Activated CD4-positive, alpha-beta T cell treated with anti-CD3 and anti-CD28 coated beads, Interleukin-2, amount 50 U/mL, for 4 hours (primary cell): ENCODE measurements at places on chromosomes 7 and 10.

DNA sequence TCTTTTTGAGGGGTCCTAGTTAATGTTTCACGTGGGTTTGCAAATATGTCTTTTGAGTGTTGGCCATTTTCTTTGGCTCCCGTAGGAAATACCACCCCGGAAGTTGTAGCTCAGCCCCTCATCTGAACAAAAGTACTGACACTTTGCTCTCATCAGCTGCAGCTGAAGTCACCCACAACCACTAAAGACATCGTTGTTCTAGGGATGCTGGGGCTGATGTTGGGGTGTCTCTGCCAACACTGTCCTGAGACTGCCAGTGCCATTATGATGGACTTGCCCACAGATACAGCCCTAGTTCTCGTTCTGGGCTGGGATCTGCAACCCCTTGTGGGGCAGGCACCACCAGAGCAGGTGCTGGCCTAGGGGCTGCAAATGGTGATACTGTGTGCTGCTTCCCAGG lies 82.6 kb upstream of the ARHGAP21 start:
- DNase-seq, result no peak

GRCh38 chr10:76882796-76883195 lies 754.8 kb downstream of the KCNMA1 start:
- no peak for DNase-seq

- DNase-seq, result no peak
These were observed 1221.5 kb upstream of the SORCS1 start for GRCh38 chr10:108385963-108386362.

- no peak for DNase-seq
These were observed 80.4 kb upstream of the NRP1 start for GRCh38 chr10:33414841-33415240.

- DNase-seq, result no peak
These were observed 255.3 kb downstream of the HGF start for GRCh38 chr7:81514546-81514945.

GRCh38 chr7:99209781-99210180 lies 1.9 kb upstream of the KPNA7 start:
- no peak for DNase-seq

DNA sequence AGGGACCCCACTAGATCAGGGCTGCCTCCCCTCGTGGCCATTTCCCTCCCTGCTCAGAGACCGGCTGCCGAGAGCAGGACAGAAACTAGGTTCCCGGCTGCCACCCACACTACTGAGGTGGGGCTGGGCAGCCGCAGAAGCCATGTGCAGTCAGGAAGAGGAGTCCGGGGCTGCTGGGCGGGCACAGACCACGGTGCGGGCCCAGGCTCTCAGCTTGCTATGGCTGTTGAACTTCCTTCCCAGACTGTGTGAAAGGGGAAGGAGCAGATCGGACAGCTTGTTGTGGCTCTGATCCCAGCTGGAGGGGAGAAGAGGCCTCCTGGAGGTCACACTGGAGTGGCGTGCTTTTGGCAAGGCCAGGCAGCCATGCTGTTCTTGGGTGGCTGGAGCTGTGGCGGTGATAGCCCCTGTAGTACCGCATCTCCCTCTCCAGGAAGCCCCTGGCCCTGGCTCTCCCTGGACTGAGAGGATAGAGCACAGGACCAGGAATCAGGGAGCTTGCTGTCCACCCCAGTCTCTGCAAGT lies 56.8 kb downstream of the HK1 start:
- no peak for DNase-seq

- DNase-seq, result no peak
These were observed 192.6 kb upstream of the CCDC6 start for GRCh38 chr10:60098677-60099601.

- no peak for DNase-seq
These were observed 767.0 kb downstream of the LRMDA start for GRCh38 chr10:76198287-76199035.

DNA sequence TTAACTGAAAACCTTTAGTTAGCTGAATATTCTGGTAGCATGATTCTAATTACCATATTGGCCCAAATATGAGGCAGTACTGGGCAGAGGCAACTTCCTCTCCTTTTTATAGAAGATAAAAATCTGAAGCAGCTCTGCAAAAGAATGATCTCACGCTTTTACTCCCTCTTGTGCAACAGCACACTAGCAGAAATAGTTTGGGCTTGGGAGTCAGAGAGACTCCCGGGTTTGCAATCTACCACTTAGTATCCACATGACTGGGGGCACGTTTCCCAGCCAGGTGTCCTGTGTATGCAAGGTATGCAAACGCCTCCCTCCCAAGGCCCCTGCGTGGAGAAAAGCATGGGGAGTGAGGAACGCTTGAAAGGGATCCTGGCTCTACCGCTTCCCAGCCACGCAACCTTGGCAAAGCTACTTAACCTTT lies 47.2 kb upstream of the RHEB start:
- no peak for DNase-seq

DNA sequence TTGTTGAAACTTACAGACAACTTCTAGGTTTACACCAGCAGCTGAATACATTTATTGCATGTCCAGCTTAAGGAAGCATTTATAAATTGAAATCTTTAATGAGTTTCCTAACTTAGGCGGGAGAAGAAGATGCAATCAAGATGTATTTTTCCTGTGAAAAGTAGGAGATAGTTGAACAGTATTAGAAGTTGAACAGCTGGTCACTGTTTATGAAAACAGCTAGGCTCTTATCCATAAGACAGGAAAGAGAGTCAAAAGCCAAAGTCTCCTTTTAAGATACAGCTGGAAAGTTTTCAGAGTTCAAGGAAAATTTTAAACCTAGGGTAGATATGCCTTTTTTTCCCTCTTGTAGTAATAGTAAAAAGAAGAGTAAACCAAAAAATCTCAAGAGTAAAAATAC lies 236.1 kb upstream of the FERD3L start:
- no peak for DNase-seq

DNA sequence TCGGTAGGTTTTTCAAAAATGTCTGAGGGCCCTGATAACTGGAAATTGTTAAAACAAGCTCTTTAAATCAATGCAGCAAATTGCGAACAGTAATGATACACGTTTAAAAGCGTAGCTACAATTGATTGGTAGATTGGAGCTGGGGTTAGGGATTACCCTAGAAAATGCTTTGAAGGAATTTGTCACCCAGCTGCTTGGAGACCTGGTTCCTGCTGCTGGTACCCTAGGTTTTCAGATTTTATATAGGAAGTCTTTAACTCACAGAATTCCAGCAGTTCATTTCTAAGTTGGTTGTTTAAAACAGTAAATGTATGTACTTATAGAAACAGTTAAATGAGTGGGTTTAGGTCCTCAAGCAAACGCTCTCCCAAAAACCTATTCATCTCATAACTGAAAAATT lies 1.5 kb downstream of the HECTD2 start:
- DNase-seq, result no peak

GRCh38 chr7:152313831-152314604 lies 121.8 kb downstream of the KMT2C start:
- no peak for DNase-seq

- no peak for DNase-seq
These were observed 38.0 kb downstream of the RAB18 start for GRCh38 chr10:27541796-27542729.

- no peak for DNase-seq
These were observed 1397.6 kb downstream of the GATA3 start for GRCh38 chr10:9452056-9452455.

DNA sequence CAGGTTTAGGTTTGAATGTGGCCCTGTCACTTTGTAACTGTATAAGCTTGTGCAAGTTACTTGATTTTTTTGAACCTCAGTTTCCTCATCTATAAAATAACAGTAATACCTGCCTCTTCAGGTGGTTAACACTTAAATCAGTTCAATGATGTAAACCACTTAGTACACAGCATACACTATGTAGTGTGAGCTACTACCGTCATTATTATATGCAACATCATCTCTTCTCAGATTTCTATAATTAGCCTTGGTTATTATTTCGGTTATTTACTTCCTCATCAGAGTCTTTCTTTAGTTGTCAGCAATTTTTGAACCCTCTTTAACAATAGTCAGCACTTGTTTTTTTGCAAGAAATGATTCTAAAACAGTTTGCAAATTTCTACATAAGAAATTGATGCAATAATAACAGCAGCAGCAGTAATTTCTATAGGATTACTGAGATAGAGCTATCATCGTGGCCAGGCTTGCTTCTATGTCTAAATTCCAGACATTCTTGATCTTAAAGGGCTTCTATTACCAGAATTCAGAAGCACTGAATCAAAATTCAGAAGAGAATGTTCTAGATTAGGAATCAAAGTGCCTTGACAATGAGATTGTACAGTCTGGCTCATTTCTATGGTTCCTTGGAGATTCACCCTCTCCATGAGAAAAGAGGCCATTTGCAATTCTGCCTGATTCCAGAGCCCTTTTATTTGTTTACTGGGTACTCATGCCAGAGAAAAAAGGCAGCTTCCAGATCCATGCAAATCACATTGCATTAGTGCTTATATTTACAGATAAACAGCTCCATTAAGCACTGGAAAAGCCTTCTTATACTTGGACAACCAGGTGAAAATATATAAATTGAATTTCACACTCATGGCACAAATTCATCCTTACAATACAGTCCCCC lies 25.0 kb upstream of the WDR11 start:
- no peak for DNase-seq

- DNase-seq, result no peak
These were observed 25.0 kb downstream of the ABLIM1 start for GRCh38 chr10:114632869-114633715.

DNA sequence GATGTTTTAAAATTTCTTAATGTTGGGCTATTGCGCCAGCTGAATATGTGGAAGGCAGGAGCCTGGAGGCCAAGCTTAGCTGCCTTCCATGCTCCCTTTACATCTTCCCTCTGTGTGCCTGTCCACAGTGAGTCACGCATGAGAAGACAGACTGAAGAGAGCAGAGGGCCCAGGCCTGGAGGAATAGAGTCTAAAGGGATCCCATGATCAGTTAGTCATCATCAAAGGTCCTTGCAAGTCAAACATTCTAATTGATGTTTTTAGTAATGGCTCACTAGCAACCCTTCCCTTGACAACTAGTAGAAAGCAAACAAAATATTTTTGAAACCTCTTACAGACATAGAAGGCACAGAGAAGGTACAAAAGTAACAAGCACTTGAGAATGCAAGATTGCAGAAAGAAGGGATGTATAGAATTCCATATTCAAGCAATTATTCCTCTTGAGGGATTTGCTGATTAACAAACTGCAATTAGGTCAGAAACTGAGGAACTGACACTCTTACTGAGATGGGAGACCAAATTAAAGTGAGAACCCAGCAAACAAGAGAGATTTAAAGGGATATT lies 30.7 kb upstream of the APBB1IP start:
- no peak for DNase-seq

GRCh38 chr10:48683424-48683823 lies 1.2 kb upstream of the WDFY4 start:
- no peak for DNase-seq

DNA sequence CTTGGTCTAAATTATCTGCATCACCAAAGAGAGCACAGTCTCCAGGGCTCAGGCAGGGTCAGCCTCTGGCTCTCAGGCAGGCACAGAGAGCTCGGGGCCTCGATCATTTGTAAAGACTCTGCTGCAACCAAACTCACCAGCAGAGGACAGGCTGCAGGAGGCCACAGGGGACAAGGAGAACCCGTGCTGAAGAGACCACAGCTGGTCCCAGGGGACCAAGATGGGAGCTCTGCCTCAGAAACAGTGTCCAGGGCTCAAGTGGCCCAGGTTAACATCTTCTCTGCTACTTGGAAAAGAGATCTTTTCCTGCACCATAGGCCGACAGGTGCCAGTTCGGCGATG lies 543.2 kb downstream of the PTPRN2 start:
- DNase-seq, result no peak

- DNase-seq, result no peak
These were observed 203.1 kb downstream of the TPK1 start for GRCh38 chr7:144632724-144633123.

GRCh38 chr10:28445516-28445915 lies 87.4 kb upstream of the WAC start:
- DNase-seq, result no peak

DNA sequence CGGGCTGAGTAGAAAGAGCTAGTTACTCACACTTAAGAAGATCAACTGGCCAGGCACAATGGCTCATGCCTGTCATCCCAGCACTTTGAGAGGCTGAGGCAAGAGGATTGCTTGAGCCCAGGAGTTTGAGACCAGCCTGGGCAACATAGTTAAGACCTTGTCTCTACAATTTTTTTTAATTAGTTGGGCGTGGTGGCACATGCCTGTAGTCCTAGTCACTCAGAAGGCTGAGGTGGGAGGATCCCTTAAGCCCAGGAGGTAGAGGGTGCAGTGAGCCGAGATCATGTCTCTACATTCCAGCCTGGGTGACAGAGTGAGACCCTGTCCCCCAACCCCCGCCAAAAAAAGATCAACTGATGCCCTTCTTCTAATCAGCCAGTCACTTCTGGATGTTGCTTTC lies 74.6 kb upstream of the ATP6V0A4 start:
- no peak for DNase-seq

DNA sequence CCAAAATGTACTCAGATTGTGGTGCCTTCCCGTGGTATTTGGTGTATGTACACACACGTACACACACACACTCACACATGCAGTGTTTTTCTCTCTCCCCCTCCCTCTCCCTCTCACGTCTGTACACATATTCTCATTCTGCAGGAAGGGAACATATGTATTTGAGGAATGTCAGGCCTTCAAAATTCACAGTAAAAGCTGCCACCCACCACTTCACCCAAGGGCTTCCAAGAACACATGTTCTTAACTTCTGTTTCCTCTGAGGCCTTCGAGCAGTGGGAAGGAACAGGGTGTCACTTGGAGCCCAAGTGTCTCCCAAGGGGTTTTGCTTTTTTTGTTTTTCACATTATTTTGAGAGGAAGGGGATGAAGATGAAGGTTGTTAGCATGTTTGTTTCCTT lies 198.9 kb downstream of the TCF7L2 start:
- no peak for DNase-seq

DNA sequence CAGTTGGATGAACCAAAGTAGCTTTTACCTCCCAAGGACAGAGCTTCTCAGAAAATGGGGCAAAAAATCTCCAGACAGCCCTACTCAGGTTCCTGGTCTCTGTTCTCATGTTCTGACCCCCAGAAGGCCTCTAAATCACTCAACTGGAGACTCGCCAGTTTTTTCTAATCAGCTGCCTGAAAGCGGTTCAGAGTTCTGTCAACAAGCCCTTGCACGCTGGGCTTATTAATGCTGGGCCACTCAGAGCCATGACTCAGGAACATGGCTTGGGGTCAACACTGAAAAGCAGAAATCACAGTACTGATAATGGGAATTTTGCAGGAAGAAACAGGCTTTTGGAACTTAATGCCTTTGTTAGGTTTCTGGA lies 15.3 kb downstream of the ECHDC3 start:
- no peak for DNase-seq

DNA sequence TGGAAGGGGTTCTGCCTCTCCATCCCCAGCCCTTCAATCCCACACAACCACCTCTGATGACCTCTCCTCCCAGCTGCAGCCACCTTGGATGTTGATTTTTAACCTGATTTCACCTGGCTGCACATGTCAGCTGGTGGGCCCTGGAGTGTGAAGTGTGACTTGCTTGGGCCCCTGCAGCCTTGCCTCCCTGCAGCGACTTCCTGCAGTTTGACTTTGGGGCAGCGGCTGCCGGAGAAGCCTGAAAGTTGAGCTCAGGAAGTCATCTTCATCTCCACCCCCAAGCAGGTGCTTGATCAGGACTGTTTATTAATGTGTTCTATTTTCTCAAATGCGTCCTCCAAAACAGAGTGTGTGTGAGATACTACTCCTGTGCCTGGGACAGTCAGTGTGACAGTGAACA lies 675.2 kb upstream of the GALNT17 start:
- DNase-seq, result no peak

GRCh38 chr10:69458430-69459100 lies 7.3 kb downstream of the TSPAN15 start:
- DNase-seq, result no peak
